ENCODE measurements at places on chromosomes 5 and 9.

DNA sequence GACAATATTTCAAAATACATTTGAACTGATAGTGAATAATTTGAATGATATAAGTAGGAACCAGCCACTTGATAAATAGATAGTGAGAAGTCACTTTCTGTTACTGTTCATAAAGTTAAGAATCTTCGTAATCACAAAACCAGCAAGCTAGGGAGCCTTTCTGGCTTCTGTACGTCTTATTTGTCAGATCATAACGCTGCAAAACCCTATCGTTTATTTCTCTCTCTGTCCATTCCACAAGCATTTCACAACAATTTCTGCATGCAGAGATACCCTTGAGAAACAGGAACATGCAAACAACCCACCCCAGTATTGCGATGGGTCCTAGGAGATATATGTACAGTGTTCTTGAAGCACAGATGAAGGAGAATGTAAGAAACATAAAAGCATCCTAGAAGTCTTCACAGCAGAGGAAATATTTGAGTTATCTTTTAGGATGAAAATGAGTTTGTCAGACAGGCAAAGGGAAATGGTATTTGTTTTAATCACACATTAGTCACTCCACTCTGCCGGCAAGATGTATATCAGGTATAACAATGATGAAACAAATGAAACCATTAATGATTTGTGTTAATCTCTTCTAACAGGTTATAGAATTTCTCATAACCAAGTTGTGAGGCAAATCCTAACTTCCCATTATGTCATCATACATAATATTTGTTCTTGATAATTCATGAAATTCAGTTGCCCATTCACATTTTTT, 668.7 kb upstream of the FTMT start:
- no peak for ATAC-seq

DNA sequence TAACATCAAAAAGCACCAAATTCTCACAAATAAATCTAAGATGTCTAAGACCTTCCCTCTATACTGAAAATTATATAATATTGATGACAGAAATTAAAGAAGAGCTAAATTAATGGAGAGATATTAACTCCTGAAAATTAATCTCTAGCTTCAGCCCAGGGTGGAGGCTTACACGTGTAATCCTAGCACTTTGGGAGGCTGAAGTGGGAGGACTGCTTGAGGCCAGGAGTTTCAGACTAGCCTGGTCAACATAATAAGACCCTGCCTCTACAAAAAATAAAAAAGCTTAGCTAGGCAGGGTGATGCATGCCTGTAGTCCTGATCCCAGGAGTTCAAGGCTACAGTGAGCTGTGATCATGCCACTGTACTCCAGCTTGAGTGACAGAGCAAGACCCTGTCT, 39.6 kb upstream of the ANKRD34B start:
- no peak for ATAC-seq

GRCh38 chr5:114070093-114070722, 291.7 kb upstream of the KCNN2 start:
- ATAC-seq, result no peak

- ATAC-seq, result no peak
Observed at GRCh38 chr9:6644346-6645104, 1.0 kb downstream of the GLDC start.

DNA sequence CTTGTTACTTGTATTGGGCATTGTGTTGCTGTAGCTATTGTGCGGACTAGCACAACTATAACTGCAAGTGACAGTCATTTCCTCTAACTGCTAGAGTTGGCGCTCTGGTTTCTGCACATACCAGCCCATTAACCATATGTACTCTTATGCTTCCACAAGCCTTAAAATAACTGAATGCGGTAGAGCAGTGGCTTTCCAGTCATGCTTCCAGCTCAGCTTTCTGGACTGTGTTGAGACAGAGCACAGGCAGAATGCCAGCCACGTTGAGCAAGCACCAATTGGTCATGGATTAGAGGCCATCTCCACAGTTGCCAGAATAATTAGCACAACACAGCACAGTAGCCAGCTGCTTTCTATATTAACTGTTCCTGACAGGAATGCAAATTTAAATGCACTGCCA, 12.2 kb downstream of the INVS start:
- no peak for ATAC-seq

DNA sequence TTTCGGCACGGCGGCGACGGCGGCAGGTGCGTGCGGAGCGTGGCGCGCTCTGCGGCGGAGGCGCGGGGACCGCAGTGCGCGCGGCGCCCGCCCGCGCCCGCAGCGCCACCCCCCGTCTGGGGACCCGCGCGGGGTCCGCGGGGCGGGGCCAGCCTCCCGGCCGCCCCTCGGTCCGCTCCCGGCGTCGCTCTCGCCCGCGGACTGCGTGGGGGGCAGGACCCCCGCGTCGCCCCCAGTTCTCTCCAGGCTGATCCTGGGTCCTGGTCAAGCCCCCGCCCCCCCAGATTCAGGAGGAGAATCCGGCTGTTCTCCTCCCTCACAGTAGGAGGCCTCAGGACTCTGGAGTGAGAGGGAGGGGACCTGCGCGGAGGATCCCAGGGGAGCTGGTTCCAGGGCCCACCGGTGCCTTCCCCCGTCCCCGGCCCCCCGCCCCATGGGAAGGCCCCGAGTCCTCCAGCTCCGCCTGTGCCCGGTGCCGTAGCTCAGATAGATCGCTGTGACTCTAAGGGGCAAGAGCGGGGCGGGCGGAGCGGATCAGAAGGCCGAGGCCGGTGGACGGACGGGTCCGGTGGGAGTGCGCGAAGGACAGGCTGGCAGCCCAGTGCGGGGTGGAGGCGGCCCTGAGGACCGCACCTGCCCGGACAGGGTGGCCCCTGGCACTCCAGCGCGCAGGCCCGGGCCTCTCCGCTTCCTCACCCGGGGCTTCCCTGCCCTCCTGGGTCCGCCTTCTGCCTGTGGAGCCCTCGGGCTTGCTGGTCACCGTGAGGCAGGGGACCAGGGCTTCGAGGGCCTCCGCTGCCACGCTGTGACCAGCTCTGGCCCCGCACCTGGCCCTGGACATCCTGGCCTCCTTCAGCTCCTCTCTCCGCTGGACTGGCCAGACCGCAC, at the start of gene RNF208:
Gene RNF208, minus strand, starts transcription at position 51 of the 888 bp plus-strand sequence. CDS start 1,028 bp downstream, outside the sequence.
- ATAC-seq, result no peak

DNA sequence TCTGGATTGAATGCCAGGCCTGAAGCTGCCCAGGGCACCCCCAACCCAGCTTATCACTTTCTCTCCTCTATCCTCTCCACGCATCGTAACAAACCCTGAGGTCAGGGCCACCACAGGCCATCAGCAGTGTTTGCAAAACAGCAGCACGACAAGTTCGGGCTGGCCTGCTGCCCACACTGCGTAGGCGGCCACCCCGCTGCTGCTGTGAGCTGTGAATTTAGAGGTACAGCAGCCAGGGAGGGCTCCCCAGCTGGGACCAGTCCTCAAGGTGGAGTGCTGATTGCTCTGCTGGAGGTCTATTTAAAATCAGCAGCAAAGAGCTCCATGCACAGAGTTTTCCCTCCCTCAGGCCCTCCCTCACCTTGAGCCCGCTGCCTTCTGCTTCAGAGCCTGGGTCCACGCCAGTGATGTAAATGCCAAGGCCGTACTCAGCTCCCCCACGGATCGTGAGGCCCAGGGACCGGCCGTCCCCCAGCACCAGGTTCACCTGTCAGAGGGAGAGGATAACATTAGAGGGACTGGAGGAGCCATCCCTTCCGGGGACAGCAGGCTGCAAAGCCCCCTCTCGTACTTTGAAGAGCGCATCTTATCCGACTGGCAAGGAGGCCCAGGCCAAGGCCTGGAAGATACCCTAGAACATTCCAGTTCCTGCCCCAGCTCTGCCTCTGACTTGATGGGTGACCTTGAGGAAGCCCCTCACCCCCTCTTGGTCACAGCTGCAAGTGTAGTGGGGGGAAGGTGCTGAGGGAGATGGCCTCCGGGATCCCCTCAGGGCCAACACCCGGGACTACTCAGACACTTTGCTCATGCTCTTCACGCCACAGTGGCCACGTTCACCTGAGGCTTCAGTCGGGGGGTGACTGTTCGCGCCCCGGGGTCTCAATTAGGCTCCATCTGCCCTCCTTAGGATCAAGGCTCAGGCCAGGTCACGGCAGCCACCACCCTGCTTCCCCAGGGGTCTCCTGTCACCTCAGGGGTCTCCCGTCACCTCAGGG, 39.1 kb downstream of the WHRN start:
- ATAC-seq, result no peak

- no peak for ATAC-seq
Observed at GRCh38 chr5:82325996-82326395, 47.8 kb upstream of the RPS23 start.

Data from activated T-helper 17 cell treated with anti-CD3 and anti-CD28 coated beads, Interleukin-2, amount 50 U/mL, for 72 hours (primary cell).